Hematopoietic multipotent progenitor cell (in vitro differentiated cells): ENCODE measurements at places on chromosomes 2 and 18.
A peak's percentile ranks its signal among the peaks of the same experiment; 100 is the strongest.

- DNase-seq, result no peak
These were observed 40.5 kb upstream of the ATG16L1 start for GRCh38 chr2:233210843-233211547.

GRCh38 chr2:184530239-184530638 lies 68.1 kb upstream of the ZNF804A start:
- DNase-seq, result no peak

DNA sequence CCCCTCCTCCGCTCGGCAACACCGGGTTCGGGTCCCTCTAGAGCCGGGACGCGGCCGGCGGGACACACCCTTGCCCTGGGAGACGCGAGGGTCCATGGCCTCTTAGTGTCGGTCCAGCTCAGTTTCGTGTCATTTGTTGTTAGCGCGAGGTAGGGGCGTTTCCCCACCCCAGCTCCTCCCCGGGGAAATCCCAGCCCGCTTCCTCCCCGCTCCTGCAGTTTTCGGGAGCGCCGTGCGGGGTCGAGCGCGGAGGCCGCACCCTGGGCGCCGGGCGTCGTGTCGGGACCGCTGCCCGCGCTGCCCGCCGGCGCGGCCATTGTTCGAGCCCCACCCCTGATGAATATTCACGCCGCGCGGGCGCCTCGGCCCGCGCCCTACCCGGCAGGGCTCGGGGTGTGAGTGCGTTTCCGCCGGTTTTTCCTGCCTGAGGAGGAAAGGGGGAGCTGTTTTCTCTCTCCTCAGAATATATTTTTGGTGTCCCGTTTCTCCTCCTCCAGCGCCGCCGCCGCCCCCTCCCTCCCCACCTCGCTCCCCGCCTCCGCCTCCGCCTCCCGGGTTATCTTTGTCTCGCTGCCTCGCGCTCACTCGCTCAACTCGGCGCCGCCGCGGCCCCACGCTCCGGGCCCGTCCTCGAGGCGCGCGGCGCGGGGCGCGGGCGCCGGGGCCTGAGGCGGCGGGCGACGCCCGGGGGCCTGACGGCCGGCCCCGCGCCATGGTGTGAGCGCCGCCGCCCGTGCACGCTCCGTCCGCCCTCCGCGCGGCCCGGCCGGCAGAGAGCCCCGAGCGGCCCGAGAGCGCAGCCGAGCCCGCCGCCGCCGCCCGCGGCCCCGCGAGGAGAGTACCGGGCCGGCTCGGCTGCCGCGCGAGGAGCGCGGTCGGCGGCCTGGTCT lies at the start of gene MAP4K4:
Gene MAP4K4, plus strand, starts transcription at position 584 of the 890 bp plus-strand sequence. CDS start 374 bp downstream, outside the sequence.
- peak; percentile 60 for DNase-seq

- no peak for DNase-seq
These were observed 8.7 kb upstream of the AGFG1 start for GRCh38 chr2:227462972-227463931.

DNA sequence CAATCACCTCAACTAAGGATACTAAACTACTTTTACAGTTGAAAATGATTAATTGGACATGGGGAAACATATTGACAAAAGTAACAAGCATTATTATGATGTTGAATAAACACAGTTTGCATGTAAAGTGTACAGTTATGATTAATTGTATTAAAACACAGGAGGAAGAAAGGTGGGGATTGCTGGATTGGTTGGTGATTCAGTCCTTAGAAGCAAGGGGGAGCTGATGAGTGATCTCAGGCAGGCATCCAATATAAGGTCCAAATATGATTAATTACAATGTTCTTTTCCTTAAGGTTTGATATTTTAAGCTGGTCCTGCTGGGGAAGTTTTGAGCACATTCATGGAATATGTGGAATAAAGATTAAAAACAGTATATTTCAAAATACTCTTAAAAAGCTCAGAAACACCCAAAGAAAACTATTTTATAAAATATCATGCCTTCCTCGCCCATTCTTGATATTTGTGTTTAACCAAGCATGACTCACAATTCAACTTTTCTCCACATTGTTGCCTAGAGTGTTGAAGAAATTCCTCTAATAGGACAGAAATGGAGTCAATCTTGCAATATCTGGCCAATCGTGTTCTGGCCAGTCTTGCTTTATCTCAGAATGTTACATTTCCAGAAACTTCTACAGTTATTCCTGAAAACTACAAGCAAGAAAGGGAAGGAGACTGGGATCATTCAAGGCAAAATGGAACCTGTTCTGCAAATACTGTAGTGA lies 268.2 kb downstream of the RPIA start:
- peak; percentile 9 for DNase-seq

- DNase-seq, result no peak
These were observed 106.7 kb downstream of the FOXI3 start for GRCh38 chr2:88345842-88346241.

- DNase-seq, result no peak
These were observed 19.5 kb downstream of the RALBP1 start for GRCh38 chr18:9494778-9495331.

DNA sequence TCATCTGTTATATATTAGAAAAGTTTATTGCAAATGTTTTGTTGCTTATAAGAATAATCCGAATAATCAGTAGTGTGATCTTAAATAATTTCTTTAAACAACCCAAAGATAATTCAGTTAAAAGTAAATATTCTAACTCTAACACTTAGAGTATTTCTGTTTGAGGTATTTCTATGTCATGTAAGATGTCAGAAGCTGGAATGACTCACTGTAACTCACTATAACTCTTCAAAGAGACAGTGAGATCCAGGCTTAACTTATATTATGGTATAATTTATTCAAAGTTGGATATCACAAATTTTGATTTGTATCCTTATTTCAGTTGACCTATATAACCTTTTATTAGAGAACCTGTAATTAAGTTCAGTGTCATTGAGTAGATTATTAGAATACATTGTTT lies 6.9 kb downstream of the MBD5 start:
- no peak for DNase-seq

GRCh38 chr2:151020411-151020810 lies 241.3 kb downstream of the RBM43 start:
- no peak for DNase-seq

GRCh38 chr18:28398471-28398870 lies 221.5 kb upstream of the CDH2 start:
- DNase-seq, result no peak

- DNase-seq, result no peak
These were observed 7.6 kb downstream of the WDR35 start for GRCh38 chr2:19982268-19982667.

- peak; percentile 1 for DNase-seq
These were observed 460.5 kb downstream of the ERBB4 start for GRCh38 chr2:212078103-212078502.

GRCh38 chr2:56314371-56314770 lies 130.6 kb downstream of the CCDC85A start:
- DNase-seq, result no peak

GRCh38 chr2:74300506-74300905 lies 42.7 kb downstream of the SLC4A5 start:
- no peak for DNase-seq

DNA sequence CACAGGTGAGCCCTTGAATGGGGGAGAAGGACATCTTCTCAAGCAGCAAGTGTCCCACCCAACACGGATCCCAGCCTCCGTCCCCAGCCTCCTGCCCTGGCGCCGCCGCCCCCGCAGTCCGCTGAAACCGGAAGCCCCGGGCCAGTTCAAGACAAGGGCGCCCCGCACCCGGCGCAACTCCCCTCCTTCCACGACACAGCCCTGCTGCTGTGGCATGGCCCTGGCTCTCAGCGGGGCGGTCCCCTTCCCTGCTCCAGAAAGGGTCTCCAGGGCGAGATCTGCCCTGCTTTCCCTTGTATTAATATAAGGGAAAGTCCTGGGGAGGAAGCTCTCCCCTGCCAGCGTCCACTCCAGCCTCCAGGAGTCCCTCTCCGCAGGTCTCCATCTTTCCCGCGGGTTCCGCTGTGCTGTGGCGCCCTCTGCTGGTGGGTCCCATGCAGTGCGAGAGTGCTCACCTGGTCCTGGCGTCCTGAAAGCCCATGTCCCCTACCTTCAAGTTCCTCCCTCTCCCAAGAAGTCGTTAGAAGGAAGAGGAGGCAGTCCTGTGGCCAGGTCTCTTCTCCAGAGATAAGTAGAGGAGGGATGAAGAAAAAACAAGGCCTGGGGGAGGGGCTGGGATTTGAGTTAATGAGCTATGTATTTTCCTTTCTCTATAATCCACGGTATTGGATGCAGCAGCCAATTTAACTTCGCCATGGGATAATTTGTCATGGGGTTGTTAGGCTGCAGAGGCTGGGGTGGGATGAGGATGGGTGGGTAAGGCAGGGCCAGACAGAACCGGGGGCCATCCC lies 176.0 kb downstream of the SMAD2 start:
- peak; percentile 18 for DNase-seq

- no peak for DNase-seq
These were observed 16.2 kb upstream of the ALPI start for GRCh38 chr2:232439758-232440135.

GRCh38 chr2:112149194-112149593 lies 11.0 kb downstream of the FBLN7 start:
- no peak for DNase-seq

DNA sequence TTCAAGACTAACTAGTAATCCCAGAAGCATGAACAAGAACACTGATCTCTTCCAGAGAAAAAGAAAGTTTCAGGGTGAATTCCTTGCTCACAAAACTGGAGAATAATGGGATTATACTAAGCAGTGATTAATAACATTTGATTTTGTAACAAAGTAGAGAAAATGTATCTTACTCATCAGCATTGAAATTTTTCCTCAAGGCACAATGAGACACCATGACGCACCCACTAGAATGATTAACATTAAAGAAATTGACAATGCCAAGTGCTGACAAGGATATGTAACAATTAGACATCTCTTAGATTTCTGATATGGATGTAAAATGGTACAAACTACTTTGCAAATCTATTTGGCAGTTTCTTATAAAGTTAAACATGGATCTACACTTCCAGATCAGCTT lies 101.1 kb upstream of the EPHA4 start:
- DNase-seq, result no peak

GRCh38 chr2:54589340-54590215 lies 133.5 kb downstream of the SPTBN1 start:
- peak; percentile 96 for DNase-seq

- no peak for DNase-seq
These were observed 12.5 kb downstream of the RASGRP3 start for GRCh38 chr2:33488715-33489540.

- DNase-seq, result no peak
These were observed 41.2 kb upstream of the GORASP2 start for GRCh38 chr2:170887896-170888295.
